ENCODE measurements at places on chromosomes 7 and 10.

DNA sequence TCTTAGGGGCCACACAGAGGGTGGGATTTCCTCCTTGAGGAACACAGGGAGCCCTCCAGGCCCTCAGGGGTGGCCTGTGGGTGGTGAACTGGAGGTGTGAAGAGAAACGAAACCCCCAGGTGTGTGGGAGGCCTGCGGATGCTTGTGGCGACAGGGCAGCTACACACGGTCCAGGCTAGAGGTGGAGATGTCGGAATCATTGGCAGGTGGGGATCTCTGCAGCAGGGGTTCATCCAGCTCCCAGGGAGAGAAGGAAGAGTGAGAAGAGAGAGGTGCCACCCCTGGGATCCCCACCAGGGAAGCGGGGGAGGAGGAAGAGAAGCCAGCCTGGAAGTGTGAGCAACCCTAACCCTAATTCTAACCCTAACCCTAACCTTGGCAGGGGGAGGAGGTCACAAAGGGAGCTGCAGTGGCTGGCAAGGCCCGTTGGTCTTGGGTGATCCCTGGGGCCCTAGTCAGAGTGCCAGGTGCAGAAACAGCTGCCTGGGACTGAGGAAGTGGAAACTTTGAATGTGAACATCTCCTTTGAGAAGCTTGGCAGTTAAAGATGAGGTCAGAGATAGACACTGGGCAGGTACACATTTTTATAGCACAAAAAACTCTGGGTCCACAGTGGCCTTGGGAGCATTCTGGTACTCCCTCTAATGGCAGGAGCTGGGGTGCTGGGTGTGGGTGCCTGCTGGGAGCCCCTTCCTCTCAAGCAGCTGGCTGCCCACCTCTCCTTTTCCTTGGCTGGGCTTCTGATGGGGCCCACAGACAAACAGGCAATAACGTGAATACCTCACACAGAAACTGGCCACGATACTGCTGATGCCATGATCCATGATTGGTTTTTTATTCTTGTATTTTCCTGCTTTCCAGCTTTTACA lies 6.8 kb upstream of the AEBP1 start:
- no peak for DNase-seq

DNA sequence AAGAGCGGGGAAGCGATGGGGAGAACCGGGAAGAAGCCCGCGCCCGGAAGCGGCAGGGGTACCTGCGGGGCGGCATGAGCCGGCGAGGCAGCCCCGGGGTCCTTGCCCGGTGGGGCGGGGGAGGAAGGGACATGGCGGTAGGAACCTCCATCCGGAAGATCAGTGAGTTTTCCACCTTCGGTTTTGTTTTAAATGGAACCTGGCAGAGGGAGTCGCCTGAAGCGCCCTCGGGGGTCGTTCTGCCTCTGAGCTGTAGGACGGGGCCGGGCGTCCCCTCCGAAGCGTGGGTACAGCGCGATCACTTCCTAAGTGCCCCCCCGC lies 471 bp downstream of the PFKP start:
- DNase-seq, result no peak

DNA sequence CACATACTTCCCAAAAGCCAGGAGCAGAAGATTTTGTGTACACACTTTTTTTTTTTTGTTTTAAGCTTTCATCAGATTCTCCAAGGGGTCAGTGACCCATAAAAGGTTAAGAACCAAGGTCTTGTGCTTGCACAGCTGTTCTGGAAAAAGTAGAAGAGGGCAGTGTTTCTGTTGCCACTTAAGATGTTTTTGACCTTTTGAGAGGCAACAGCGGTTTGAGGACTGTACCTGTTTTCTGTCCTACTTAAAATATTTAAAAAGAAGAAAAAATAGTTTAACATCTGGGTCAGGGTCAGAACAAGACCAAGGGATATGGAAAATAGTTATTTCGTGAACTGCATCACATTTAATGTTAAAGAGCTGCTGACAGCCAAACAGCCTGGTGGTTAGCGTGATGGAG lies 32.9 kb downstream of the AUTS2 start:
- no peak for DNase-seq

DNA sequence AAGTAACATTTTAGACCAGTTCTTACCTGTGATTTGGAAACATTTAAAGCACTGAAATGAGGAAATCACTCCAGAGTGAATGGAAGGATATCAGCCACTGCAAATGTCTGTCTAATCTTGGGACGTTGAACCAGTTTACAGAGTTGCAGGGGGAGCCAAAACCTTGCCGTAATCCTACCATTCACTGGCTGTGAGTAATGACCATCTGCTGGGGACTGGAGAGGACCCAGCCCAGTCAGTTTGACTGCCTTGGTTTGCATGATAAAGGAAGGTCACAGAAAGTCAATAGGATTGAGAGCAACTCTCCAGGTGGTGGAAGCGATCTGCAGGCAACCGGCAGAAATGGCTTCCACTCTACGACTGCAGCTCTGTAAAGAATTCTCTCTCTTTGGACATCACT lies 167.2 kb downstream of the AKR1D1 start:
- no peak for DNase-seq

Measured in activated CD4-positive, alpha-beta T cell treated with anti-CD3 and anti-CD28 coated beads, Interleukin-2, amount 50 U/mL, for 24 hours (primary cell).